ENCODE measurements at places on chromosomes 6 and 20.

DNA sequence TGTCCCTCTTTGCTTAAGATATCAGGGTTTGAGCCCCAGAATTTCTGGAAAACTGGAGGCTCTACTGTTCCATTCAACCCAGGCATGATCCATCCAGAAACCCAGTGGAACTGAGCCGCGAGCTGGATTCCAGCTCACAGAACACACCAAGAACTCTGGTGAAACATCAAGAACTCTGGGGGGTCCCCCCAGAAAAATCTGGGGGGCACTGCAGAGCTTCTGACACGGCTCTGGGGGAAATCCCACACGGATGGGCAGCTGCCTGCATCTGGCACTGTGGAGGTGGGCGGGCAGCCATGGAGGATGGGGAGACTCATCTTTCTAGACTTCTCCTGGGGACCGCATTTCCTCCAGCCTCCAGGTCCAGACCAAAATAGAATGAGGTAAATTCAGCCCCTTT lies 51.0 kb downstream of the BMP7 start:
- no peak for DNase-seq

DNA sequence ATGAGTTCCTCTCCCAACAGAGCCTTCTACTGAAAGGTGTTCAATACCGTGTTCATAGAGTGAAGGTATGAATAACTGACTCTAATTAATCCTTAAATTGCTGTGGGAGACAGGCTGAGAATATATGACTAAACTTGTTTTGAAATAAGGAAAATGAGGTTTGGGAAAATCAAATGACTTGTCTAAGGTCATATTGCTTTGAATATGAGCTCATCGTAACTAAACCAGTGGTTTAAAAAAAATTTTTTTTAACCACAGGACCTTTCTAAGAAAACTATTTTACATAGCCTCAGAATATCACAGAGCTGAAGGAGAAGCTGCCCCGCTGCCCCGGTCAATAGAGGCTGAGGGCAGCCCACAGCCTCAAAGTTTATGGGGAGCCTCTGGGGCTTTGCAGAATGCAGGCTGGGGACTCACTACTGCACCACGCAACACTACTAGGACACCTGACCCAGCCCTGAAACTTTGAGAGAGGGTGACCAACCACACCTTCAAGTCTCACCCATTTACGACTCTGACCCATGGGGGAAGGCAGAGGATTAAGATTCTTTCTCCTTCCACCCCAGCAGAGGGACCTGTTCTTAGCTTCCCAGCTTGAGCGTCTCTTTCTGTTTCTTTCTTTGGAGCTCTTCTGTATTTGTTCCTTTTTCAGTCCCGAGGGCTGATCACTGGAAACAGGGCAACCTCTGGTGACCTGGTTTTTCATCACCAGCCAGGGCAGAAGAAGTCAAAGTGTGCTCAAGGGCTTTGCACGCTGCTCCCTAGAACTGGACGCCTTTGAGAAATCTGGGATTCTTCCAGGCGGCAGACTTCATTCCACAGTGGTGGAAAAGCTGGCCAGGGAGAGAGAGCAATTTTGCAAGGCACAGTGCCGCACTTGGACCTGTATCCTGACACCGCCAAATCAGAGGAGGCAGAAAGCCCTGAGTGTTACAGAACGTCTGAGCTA lies 220.2 kb downstream of the ATXN1 start:
- no peak for DNase-seq

DNA sequence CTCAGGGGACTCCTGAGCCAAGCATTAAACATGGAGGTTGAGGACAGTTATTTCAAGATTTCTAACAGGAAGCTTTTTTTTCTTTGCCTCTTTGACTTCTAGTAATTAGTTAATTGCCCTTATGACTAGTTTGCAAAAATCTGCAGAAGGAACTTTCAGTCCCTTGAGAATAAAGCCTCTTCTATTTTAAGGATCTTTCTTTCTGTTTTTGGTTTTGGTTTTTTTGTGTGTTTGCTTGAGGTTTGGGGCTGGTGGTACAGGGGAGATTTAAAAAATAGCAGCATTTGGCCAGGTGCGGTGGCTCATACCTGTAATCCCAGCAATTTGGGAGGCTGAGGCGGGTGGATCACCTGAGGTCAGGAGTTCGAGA lies 259.3 kb downstream of the BMP7 start:
- DNase-seq = no peak

DNA sequence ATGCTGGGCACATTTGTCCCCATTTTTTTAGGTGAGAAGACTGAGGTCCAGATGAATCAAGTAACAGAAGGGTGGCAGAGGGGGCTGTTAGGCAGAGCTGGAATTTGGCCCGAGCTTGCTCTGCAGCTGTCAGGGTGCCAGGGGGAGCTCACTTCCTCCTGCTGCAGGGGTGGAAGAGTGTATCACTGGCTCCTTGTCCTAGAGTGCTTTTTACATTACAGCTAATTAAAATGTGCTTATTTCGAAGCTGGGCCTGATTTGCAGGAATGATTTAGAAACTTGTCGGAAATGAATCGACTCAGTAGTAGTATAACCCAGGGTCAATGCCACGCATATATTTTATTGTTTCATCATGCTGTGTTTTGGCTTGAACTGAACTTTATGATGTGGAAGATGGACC lies 11.1 kb downstream of the TOX2 start:
- no peak for DNase-seq

DNA sequence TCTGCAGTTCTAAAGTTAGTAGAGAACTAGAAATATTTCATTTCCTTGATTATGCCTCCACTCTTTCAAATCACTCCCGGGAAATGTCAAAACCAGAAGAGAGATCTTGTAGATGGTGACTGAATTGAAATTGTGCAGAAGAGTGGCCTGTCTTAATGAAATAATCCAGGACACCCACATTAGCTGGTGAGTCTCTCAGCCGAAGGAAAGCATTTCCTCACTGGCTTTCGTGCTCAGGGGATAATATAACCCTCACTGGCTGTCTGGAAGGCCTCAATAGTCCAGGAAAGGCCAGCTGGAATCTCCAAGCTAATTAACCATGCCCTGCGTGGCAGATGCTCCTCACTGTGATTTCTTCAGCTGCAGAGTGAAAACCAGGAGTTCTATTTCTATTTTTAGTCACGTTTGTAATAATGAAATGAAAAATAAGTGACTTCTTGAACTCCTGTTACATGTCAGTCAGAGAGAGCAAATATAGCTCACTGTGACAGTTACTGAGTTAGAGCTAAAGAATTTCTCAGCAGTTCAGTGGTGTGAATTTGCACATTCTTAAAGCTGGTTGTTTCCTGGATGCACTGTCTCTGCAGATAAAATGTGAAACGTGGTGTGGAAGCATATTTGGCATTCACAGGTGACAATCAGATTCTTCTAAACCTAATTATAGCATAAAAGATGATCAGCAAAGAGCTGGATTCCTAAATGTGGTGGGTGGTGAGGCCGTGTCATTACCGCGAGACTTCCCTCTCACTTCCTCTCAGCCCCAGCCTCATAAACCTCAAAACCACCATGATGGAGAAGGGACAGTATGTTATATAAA lies 211.7 kb downstream of the LMBRD1 start:
- DNase-seq = no peak

DNA sequence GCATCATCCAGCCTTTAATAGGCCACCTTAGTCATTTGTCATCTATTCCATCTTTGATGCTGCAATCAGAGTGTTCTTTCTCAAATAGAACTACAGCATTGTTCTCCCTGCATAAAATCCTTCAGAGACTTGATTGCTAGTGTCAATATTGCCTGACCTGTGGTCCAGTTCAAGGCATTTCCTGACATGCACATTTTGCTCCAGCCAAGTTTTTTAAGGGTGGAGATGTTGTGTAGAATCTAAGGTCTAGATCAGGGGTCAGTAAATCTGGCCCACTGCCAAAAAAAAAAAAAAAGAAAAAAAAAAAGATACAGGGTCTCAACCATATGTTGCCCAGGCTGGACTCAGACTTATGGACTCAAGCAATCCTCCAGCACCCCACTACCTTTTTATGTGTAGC lies 354.4 kb downstream of the FRK start:
- DNase-seq = no peak

GRCh38 chr6:140061110-140062042 lies 686.9 kb upstream of the CITED2 start:
- DNase-seq = no peak

DNA sequence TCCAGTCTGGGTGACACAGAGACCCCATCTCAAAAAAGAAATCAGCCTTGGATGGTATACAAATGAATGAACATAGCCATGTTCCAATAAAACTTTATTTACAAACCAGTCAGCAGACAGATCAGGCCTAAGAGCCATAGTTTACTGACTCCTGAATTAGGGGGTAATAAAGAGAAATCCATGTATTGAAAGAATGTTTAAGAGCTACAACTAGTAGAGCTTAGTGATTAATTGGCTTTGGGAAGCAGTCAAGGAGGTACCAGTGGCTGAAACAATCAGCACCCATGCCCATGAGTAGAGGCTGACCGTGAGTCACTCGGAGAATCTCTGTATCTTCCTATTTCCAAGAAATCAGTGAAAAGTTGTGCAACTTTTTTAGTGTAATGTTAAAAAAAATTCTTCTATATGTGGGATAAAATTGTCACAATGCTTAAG lies 223.6 kb upstream of the RREB1 start:
- DNase-seq = no peak

DNA sequence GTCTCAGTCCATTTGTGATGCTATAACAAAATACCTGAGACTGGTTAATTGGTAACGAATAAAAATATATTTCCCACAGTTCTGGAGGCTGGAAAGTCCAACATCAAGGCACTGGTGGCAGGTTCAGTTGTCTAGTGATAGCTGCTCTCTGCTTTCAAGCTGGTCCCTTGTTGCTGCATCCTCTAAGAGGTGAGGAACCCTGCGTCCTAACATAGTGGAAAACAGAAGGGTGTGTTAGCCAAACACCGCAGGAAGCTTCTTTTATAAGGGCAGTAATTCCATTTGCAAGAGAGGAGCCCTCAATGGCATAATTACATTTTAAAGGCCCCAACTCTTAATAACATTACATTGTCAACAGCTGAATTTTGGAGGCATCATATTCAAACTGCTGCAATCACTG lies 372.7 kb downstream of the ADGRB3 start:
- DNase-seq = no peak

DNA sequence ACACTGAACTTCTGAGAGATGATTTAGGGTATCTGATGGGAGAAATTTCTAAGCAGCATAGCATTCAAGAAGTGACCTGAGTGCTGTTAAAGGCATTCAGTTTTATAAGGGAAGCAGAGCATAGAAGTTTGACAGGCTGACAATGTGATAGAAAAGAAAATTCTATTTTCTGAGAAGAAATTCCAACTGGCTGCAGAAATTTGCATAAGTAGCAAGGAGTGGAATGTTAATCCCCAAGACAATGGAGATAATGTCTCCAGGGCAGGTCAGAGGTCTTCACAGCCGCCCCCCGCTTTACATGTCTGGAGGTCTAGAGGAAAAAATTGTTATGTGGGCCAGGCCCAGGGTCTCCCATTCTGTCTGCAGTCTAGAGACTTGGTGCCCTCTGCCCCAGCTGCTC lies 1361.8 kb upstream of the EYS start:
- DNase-seq = no peak

DNA sequence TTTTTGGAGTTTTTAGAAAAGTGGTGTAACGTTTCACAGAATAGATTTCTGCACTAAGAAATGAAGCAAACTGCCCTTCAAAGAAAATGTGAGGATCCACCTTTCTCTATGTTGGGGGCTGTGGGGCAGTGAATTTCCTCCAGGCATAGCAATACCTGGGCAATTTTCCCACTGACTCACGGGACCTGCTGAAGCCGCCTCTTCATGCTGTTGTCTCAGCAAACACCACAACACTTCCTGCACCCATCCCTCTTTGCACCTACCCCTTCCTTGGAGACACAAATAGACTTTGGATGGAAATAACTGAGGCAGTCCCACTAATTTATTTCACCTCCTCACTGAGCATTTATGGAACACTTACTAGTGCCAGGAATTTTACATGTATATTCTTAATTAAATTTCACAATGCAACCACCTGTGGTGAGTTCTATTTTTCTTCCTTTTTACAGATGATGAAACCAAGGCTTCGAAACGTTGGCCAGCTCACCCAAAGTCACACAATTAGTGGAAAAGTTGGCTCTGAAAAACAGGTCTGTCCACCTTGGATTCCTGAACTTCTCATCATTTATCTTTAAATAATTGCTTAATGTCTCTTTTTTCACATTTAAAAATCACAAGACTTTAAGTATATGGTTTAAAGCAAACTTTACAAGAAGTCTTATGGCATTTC lies 17.2 kb upstream of the ADGRF1 start:
- no peak for DNase-seq

DNA sequence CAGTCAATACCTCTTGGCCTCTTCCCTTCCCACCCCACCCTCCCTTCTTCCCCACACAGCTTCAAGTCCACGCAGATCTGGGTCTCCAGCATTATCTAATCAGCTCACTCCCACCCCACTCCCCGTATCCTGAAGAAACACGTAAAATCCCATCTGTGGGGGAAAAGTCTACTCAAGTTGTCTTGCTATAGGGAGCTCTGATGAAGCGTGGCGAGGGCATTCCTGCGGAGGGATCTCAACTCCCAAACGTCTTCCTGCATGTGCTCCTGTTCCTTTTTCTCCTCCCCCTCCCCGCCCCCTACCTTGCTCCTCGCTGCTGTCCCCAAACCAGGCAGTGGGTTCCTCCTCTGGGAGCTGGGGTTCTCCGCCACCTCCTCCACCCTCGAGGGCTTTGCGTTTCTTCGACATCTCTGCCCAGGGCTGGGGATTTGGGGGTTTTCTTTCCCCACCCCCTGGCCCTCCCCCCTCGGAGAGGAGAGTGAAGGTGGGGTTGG lies 181.8 kb downstream of the TBXT start:
- DNase-seq = no peak

- no peak for DNase-seq
These were observed 21.1 kb upstream of the SERPINB1 start for GRCh38 chr6:2862712-2863181.
